ENCODE measurements at places on chromosomes 3 and 15.

DNA sequence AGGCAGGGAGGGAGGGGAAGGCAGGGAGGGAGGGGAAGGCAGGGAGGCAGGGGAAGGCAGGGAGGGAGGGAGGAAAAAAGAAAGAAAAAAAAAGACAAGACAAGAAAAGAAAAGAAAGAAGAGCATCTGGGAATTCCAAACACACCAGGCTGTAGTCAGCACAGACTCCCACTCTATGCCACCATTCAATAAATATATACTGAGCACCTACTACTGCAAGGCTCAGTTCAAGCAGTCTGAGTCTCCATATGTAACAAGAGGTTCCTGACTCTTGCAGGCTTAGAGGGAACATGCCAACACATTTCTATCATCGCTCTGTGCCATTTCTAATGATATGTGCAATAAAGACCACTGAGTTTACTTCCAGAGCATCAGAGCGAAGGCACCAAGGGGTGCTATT, 47.7 kb downstream of the ANXA2 start:
- DNase-seq: no peak

GRCh38 chr3:156586905-156587759, 32.2 kb upstream of the SSR3 start:
- DNase-seq: no peak

GRCh38 chr3:107662586-107662985, 139.8 kb downstream of the BBX start:
- no peak for DNase-seq

GRCh38 chr15:78810362-78811123, 721 bp downstream of the ADAMTS7 start:
- DNase-seq: no peak

DNA sequence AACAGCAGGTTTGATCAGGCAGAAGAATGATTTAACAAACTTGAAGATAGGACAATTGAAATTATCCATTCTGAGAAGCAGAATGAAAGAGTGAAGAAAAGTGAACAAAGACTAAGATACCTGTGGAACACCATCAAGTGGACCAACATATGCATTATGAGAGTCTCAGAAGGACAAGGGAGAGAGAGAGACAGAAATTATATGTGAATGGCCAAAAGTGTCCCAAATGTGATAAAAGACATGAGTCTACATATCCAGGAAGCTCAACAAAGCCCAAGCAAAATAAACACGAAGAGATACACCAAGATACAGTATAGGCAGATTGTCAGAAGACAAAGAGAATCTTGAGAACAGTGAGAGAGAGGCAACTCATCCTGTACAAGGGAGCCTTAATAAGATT, 5.6 kb upstream of the NR1I2 start:
- DNase-seq: no peak
